Activated CD8-positive, alpha-beta memory T cell treated with anti-CD3 and anti-CD28 coated beads, Interleukin-2, amount 50 U/mL, for 48 hours (primary cell): ENCODE measurements at places on chromosomes 6 and 20.

- no peak for DNase-seq
Observed at GRCh38 chr6:12608016-12608860, 108.3 kb upstream of the PHACTR1 start.

DNA sequence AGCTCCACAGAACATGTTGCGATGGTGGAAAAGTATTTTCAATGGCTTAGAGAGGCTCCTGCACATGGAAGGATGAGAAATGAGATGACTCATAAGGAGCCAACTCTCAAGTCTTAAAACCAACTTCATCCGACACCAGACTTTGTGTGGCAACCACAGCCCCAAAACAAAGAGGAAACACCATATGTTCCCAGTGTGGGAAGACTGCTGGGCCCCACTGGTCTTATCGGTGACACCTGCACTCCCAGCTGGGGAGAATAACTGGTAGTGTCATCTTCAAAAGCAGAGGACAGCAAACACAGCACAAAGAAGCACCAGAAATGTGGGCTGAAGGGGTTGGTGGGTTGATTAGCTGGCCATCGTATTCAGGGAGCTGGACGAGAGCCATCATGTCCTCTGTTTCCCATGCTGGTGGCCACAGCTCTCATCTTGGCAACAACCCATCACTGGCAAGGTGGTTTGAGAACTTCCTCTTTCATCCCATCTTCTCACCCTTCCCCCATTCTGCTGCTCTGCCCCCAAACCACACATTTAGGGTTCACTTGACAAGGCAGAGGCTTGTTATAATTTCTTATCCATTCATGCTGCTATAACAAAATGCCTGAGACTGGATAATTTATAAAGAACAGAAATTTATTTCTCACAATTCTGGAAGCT is 46.0 kb upstream of the TASP1 start:
- no peak for DNase-seq

DNA sequence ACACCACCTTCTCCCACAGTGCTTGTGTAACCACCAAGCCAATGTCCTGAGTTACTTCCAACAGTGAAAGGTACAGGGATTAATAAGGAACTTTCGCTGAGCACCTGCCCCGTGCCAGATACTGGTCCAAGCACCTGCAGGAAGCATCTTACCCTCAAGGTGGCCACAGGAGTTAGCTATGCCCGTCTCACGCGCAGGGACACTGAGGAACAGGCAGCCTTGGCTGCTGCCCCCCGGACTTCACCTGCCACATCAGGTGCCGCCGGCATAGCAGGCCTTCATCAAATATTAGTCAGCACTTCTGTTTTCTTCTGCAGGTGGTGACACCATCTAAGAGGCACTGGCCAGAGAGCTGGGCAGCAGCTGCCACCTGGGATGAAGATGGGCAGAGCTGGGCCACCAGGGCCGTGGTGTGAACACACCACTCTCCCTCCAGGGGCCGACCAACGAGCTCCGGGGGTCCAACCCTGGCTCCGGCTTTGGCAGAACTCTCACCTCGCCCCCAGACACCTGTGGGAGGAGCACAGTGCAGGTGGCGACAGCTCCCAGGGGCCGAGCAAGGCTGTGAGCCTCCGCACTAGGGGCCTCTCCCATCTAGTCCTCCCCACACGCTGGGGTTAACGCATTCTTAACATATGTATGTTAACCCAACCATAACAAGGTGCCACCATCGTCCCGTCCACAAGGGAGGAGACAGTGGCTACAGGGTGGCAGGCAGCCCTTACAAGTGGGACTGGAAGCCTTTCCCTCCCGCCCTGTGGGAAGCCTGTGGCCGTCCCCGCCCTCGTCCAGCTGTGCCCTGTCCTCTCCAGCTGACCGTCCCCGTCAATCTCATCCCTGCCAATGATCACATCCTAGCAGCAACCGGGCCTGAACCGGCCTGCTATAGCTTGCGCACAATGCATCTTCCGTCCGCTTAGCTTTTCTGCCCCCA is 2.9 kb upstream of the PPDPF start:
- DNase-seq, result no peak

DNA sequence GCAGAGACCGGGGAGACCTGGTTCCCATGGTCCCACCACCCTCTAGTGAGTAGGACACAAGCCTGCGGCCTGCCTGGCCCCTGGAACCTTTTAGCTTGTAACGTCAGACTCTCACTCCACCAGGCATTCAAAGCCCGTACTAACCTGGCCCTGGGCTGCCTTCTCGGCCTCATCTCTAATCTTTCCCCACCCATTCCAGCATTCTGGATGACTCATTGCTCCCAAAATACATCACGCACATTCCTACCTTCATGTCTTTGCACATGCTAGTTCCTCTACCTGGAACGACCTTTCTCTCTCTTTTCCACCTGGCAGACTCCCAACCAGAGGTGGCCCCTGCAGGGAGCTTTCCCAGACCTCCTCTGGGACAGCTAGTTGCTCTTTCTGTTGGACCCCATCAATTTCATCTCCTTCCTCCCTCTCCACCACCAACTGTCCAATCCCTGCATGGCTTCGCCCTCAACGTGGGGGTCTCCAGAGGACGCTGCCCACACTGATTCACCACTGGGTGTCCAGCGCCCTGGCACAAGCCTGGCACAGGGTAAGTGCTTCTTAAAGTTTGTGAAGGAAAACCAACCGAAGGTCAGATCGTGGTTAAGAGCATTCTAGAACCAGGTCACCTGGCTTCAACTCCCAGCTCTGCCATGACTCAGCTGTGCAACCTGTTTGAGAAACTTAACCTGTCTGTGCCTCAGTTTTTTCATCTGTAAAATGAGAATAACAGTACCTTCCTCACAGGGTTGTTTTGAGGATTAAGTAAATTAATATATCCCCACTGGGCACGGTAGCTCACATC is 35.2 kb downstream of the JPH2 start:
- DNase-seq, result no peak

GRCh38 chr20:8129211-8129976 is 2.7 kb upstream of the PLCB1 start:
- DNase-seq, result no peak

- DNase-seq, result peak; percentile 46
Observed at GRCh38 chr6:21846541-21847451, 253.2 kb downstream of the SOX4 start.

DNA sequence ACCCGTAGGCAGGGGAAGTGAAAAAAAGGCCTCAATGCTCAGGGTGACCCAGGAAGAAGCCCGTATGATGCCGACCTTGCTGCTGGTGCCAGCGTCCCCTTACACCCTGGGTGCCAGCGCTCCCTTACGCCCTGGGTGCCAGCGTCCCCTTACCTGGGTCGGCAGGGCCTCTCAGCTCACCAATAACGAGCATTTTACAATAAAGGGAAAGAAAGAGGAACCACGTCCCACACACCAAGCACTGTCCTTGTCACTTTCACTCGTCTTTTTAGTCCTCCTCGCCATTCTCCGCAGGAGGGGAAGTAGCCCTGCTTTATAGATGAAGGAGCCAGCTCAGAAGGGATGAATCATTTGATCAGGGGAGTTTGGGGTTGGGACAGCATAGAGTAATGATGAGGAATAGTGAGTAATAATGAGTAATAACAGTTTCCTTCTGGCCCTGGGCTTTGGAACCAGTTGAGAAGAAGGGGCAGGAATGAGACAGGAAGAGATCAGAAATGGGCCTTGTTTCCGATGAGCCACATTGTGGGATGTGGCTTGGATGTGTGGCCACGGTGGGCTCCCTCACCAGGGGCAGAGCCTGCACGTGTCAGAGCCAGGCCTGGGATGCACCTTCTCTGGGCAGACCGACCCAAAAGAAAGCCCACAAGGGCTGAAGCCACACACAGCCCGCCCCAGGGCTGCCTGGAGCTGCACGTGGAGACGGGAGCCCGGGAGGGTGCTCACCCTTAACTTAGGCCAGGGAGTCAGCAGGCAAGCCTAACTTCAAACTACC is 75.7 kb downstream of the SYNJ2 start:
- peak; percentile 75 for DNase-seq

- DNase-seq, result no peak
Observed at GRCh38 chr6:148140772-148141557, 201.7 kb upstream of the SASH1 start.

DNA sequence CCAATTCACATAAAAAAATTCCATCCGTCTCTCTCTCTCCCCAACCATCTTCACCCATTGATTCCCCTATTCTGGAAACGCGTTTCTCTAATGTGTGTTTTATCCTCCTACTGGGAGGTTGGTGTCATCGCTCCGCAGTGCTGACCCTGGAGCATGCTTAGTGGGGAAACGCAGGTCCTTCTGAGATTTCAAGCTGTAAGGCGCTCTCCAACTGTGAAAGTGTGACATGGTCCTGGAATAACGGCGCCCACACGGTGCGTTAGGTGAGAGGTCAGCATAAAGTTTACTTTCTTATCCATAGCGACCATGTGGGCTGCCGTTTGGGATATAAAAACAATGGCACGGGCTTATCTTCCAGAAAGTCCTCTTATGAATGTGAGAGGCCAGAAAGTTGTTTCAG is 123.9 kb downstream of the WDR27 start:
- DNase-seq, result no peak

- DNase-seq, result no peak
Observed at GRCh38 chr6:111586554-111586953, 19.1 kb downstream of the TRAF3IP2 start.

GRCh38 chr6:11969092-11969491 is 43.0 kb upstream of the HIVEP1 start:
- DNase-seq, result no peak

- no peak for DNase-seq
Observed at GRCh38 chr6:119591235-119591634, 241.7 kb upstream of the MAN1A1 start.

DNA sequence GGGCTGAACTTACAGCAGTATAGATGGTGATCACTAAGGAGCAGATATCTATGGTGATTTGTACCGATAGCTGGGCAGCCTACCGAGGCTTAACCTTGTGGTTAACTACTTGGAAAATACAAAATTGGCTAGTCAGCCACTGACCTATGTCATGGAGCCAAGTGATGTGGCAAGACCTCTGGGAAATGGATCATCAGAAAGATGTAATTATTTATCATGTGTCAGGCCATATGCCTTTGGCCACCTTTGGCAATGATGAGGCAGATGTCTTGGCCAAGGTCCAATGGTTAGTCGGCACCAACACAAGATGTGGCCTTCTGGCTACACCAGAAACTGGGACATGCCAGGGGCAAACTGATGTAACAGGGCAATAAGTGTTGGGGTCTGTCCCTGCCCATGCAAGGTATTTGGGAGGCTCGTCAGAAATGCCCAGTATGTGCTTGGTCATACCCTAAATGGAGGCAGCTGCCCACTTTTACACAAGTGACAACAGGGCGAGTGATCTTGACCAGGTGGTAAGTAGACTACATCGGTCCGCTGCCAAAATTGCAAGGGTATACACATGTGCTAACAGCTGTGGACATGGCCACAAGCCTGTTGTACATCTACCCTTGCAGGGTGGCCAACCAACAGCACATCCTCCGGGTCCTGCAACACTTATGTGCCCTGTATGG is 30.1 kb downstream of the HDDC2 start:
- DNase-seq, result no peak

GRCh38 chr6:83770910-83771309 is 62.0 kb upstream of the SNAP91 start:
- DNase-seq, result no peak

GRCh38 chr6:111603040-111603439 is 2.6 kb downstream of the TRAF3IP2 start:
- DNase-seq, result no peak

GRCh38 chr6:29619578-29620160 is 13.3 kb downstream of the GABBR1 start:
- DNase-seq, result no peak

GRCh38 chr6:21383450-21384085 is 210.0 kb upstream of the SOX4 start:
- no peak for DNase-seq

- DNase-seq, result no peak
Observed at GRCh38 chr20:54362283-54362682, 113.1 kb upstream of the DOK5 start.

DNA sequence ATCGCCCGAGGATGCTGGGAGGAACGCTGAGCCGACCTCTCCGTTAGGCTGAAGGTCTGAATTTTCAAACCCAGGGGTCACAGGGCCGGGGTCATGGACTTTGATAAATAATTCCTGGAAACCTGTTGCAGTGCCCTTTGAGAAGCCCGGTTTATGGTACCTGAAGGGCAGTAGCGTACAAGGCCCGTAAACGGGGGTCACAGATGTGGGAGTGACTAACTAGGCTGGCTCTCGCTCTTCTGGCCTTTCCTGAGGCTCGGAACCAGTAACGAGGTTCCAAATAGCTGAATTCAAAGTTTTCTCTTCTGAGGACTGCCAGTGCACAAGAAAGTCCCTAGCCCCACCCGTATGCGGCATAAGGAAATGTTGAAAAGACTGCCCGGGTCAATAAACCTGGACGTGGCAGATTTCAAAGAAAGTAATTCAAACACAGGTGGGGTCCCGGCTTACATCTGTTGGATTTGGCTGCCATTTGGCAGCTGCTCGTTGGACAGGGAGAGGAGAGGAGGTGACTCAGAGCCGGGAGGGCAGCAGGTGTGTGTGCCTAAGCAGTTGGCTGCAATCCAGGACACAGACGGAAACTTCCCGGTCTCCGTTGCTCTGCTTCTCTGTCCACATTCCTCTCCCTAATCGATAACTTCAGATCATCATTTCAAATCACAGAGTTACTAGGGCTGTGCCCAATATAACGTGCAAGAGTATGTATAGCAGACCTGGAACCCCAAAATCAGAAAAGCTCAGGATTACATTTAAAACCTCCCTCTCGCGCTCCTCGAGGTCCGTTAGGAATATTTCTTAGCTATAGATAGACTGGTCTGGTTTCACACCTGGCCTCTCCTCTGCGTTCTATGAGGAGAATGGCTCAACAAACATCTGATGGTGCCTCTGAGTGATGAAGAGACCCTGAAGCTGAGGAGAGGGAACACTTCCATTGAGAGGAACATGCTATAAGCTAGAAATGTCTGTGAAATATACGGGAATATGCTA is 765 bp upstream of the GMDS start:
- peak; percentile 66 for DNase-seq

- DNase-seq, result no peak
Observed at GRCh38 chr6:33854572-33855030, 50.8 kb upstream of the MLN start.

DNA sequence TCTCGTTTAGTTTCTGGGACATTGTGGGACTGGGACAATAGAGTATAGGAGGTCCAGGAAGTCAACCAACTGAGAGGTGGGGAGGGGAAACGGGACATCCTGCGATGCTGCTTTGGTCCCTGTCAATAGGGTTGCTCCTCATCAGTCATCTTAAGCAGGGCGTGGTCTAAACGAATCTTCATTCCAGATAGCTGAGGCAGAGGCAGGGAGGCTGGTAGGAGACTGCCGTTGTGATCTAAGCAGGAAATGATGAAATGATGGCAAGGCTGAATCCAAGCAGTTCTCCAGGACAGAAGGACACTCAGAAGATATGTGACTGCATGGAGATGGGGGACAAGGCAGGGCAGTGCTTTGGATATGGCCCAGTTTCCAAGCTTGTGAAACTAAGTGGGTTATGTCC is 953.4 kb downstream of the KIF16B start:
- DNase-seq, result no peak
